Hair follicle dermal papilla cell (primary cell): ENCODE measurements at places on chromosomes 2 and 18. TPM values are rescaled to one million over a fixed set of nuclear protein-coding genes. Genes with fewer than 3 reads are reported as not detected.

Gene LIMS4
- 0.65 TPM in 1 of 2 replicates, not detected in the other for total RNA-seq

Gene DCDC2C
- not detected in 2 replicates for total RNA-seq

Gene FAHD2B
- 2.9 and 6.2 TPM in 2 replicates for total RNA-seq

Gene UBR3
- total RNA-seq = 30.6 and 36.8 TPM in 2 replicates

Gene SP5
- not detected in 2 replicates for total RNA-seq

Gene FAP
- 195 and 205 TPM in 2 replicates for total RNA-seq

Gene COA5
- 17.6 and 18.7 TPM in 2 replicates for total RNA-seq

Gene SGPP2
- total RNA-seq = 0.12 and 0.32 TPM in 2 replicates

Gene SPATA3
- not detected in 2 replicates for total RNA-seq

Gene PRSS56
- not detected in 2 replicates for total RNA-seq

Gene KLHL41
- 0.97 TPM in 2 replicates for total RNA-seq

Gene VWC2L
- under 0.01 TPM in 1 of 2 replicates, not detected in the other for total RNA-seq

Gene PSD4
- total RNA-seq = 9.4 and 13.6 TPM in 2 replicates

Gene FTCDNL1
- total RNA-seq = 0.73 and 1.3 TPM in 2 replicates

Gene GKN2
- not detected in 2 replicates for total RNA-seq

Gene WDR43
- 79.3 and 87.1 TPM in 2 replicates for total RNA-seq

Gene C2orf78
- total RNA-seq = not detected in 2 replicates

Gene BIN1
- total RNA-seq = 49.1 and 61.7 TPM in 2 replicates

Gene DOCK10
- 68.9 and 82.3 TPM in 2 replicates for total RNA-seq

Gene WDFY1
- 128 and 161 TPM in 2 replicates for total RNA-seq

Gene GRHL1
- 0.36 and 0.65 TPM in 2 replicates for total RNA-seq

Gene ANKRD44
- total RNA-seq = 8.0 and 30.5 TPM in 2 replicates

Gene REG3G
- total RNA-seq = not detected in 2 replicates

Gene MAPRE2
- total RNA-seq = 18.0 and 20.8 TPM in 2 replicates

Gene KCNIP3
- total RNA-seq = 25.6 and 26.0 TPM in 2 replicates

Gene TPO
- not detected in 2 replicates for total RNA-seq

Gene ALPG
- total RNA-seq = not detected in 2 replicates

Gene RAMP1
- total RNA-seq = 0.32 and 0.85 TPM in 2 replicates

Gene CTLA4
- total RNA-seq = not detected in 2 replicates

Gene CHRNG
- not detected in 2 replicates for total RNA-seq

Gene GPAT2
- 4.1 and 10.2 TPM in 2 replicates for total RNA-seq

Gene DUSP28
- total RNA-seq = 1.9 and 3.4 TPM in 2 replicates

Gene COLEC12
- total RNA-seq = 297 and 345 TPM in 2 replicates

Gene LIMS3
- 2.2 TPM in 1 of 2 replicates, not detected in the other for total RNA-seq

Gene SRD5A2
- 2.9 and 11.4 TPM in 2 replicates for total RNA-seq

Gene FEV
- total RNA-seq = not detected in 2 replicates

Gene CDH20
- total RNA-seq = 0.12 and 0.16 TPM in 2 replicates

Gene UGT1A8
- not detected in 2 replicates for total RNA-seq

Gene CLHC1
- 6.8 and 9.6 TPM in 2 replicates for total RNA-seq

Gene SERPINB10
- 0.16 TPM in 1 of 2 replicates, not detected in the other for total RNA-seq

Gene ANKRD62
- total RNA-seq = not detected in 2 replicates

Gene CNRIP1
- 27.4 and 28.9 TPM in 2 replicates for total RNA-seq

Gene TMEM163
- total RNA-seq = 0.12 TPM in 1 of 2 replicates, not detected in the other

Gene GKN1
- not detected in 2 replicates for total RNA-seq

Gene SLC14A1
- 2.4 and 3.9 TPM in 2 replicates for total RNA-seq
